ENCODE measurements at places on chromosomes 1 and 21.

GRCh38 chr1:2636733-2637132, 3.9 kb upstream of the MMEL1 start:
- DNase-seq: no peak

GRCh38 chr1:94296018-94296417, 58.6 kb upstream of the ARHGAP29 start:
- no peak for DNase-seq

DNA sequence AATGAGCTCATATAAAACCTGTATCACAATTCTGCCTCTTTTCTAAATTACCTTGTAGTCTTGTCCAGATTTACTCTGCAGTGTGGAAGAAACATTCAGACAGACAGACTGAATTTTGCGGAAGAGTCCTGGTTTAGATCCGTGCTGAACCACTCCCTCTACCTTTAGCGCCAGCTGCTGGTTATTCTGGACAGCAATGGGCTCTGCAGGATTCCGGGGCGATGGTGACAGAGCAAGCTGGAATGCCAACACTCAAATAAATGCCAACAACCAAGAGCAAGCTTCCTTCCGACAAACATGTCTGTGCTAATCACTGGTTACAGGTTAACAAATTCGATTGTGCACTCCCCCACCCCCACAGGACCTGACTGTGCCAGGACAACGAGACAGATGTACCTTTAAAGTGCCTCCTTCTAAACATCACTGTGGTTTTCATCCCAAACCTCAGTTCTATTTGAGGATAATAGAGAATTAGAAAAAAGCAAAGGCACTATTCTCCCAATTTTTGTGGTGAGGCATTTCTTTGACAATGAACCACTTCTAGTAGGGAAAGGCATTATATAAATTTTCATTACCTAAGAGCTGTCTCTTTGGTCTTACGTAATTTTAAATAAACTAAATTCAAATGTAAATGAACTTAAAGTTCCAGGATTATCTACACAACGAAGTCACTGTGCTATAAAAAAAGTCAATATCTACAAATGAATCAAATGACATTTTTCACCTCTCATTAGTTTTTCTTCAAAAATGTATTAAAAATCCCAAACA, 90.4 kb downstream of the INTS7 start:
- no peak for DNase-seq

- DNase-seq: no peak
Observed at GRCh38 chr1:81470275-81470674, 330.5 kb upstream of the ADGRL2 start.

GRCh38 chr1:28898405-28898881, 15.9 kb upstream of the EPB41 start:
- DNase-seq: no peak

- no peak for DNase-seq
Observed at GRCh38 chr1:162197615-162198421, 128.3 kb downstream of the NOS1AP start.

DNA sequence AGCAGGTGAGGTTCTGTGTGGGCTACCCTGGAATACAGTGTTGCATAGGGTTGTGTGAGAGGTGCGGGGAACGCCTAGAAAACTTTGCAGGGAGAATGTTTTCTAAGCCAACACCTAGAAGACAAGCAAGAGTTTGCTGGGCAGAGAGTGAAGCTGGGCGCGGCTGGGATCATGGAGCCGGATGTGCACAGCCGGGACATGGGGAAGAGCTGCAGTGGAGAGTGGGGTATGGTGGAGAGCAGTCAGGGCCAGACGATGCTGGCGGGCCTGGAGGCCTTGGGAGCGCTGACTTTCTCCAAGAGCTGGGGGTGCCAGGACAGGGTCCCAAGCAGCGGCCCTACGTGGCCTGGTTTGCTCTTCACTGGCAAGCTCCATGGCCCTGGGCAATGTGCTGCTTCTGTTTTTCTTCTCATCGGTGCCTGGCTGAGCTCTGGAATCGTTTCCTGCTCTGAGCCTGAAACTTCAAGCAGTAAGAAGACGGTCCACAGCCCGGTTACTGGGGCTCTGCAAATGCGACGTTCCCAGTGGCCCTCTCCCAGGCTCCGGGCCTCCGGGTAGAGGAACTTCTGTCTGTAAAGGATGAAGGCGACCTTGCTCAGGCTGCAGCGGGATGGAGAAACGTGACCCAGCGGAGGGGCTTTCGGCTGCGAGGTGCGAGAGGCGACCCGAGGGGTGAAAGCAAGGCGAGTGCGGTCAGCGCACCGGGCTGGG, 51.9 kb upstream of the CD34 start:
- DNase-seq: no peak

- DNase-seq: no peak
Observed at GRCh38 chr1:231395076-231395997, 26.8 kb downstream of the EGLN1 start.

DNA sequence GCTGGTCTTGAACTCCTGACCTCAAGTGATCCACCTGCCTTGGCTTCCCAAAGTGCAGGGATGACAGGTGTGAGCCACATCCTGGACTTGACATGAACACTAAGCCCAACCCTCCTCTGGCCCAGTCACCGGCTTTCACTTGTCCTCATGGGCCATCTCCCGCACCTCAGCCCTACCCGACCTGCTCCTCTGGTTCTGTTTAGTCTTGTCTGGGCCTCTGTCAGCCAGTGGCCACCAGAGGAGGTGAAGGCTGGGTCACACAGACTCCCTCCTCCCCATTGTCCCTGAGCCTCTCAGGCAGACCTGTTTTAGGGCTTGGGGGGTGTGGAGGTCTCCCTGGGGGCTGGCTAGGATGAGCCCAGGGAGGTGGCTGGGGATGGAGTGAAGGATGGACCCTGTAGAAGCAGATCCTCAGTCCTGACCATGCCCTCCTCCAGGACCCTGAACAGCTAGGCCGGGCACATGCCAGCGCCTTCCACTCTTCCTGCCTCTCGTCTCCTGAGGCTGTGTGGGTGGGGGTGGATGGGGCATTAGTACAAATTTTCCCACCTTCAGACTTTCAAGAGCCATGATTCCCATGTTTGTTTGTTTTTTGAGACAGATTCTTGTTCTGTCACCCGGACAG, 26.1 kb upstream of the UMODL1 start:
- no peak for DNase-seq

DNA sequence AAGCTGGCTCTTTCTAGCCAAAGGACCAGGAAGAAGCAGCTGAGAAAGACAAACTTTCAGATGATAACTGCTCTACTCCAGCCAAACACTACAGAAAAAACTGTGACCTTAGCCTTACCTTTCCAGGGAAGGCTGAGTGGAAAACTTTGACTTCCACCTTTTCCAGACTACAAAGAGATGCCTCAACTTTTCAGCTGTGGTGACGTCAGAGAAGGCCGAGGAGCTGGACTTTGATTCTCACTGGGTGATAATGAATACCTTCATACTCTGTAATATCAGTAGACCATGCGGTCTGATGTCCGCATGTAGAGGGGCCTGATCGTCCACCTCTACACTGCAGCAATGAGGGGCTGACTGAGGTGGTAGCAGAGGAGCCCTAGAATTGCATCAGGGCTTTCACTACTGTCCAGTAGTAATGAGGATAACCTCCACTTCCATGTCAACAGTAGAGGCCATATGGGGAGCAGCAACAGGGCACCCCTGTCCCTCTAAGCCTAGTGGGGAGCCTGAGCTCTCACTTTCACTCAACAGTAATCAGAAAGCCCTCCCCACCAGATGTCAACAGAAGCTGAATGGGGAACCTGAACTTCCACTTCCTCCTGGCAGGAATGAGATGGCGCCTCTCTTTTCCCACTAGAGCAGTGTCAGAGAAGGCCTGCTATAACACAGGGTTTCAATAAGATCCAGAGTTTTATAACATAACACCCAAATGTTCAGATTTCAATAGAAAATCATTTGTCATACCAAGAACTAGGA, 28.4 kb upstream of the PADI1 start:
- peak; percentile 1 for DNase-seq

DNA sequence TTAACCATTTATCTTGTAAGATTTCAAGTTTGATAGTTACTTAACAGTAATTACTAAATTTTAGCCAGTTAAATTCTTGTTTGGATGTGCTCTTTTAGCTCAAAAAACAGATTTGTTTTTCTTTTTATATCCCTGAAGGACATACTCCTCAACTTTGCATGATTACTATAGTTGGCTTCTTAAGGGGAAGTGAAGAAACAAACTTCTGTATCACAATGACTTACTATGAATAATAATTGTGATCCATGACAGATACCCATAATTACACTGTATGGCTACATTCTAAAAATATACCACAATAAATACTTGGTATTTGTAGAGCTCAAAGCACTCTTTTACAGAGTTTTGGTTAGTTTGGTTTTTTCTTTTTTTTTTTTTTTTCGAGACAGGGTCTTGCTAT, 55.8 kb downstream of the IARS2 start:
- no peak for DNase-seq

GRCh38 chr1:234772345-234773147, 162.6 kb upstream of the IRF2BP2 start:
- DNase-seq: peak; percentile 89

- no peak for DNase-seq
Observed at GRCh38 chr1:39352881-39353280, 138.6 kb upstream of the BMP8A start.

DNA sequence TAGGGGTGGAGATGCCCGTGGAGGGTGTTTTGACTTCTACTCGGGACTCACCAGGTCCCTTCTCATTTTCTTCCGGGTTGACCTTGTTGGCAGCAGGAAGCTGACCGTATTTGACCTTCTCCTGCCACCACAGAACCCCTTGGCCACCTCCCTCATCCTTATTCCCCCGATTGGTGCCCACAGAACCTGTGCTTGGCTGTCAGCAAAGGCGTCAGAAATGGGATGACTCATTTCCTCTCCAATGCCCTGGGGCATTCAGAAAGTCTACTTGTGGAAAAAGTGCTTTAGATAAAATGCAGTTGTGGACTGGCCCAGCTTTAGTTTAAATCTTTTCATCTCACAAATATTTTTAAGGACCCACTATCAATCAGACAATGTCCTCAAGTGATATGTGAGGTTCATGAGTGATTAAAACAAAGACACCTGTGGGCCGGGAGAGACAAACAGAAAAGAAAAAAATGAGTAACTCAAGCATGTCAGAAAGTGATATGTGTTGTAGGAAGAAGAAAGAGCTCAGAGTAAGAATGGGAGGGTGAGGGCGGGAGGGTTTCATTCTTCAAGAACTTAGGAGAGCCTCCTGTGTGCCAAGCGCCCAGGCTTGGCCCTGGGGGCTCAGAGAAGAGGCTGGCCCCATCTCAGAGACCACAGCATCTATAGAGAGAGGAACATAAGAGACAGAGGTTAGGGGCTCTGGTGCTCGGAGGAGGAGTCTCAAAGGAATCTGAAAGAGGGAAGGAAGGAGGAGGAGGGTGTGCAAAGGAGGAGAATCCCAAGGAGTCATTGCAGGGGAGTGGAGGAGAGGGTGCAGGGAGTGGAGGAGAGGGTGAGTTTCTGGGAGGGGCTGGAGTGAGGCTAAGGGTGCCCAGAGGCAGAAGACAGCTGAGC, 221.6 kb upstream of the VAMP3 start:
- no peak for DNase-seq

DNA sequence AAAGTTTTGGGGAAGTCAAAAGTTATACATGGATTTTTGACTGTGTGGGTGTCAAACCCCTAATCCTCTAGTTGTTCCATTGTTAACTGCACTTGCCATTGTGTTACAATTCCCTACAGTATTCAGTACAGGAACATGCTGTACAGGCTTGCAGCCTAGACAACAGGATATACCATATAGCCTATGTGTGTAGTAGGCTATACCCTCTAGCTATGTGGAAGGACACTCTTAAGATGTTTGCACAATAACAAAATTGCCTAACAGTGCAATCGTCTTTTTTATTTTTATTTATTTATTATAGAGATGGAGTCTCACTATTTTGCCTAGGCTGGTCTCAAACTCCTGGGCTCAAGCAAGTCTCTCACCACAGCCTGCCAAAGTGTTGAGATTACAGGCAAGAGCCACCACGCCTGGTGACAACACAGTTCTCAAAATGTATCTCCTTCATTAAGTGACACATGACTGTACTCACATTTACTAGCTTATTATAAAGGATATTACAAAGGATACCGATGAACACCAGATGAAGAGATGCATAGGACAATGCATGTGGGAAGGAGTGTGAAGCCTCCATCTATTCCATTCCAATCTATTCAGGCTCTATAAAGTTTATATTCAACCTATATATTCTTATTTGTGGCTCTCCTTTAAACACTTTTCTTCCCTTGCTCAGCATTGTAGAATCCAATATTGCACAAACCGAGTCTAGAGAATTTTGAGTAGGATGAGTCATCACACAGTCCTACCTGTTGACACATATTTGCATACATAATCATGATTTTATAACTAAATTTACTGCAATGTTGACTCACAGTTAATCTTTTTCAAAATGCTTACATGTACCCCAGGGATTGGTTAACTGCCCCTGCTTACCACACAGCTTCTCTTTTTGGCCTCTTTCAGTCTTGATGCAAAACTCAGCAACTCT, 28.4 kb upstream of the CEP350 start:
- no peak for DNase-seq

- DNase-seq: no peak
Observed at GRCh38 chr1:81287411-81288080, 513.2 kb upstream of the ADGRL2 start.

GRCh38 chr1:63877816-63878215, 104.0 kb downstream of the ROR1 start:
- DNase-seq: no peak

DNA sequence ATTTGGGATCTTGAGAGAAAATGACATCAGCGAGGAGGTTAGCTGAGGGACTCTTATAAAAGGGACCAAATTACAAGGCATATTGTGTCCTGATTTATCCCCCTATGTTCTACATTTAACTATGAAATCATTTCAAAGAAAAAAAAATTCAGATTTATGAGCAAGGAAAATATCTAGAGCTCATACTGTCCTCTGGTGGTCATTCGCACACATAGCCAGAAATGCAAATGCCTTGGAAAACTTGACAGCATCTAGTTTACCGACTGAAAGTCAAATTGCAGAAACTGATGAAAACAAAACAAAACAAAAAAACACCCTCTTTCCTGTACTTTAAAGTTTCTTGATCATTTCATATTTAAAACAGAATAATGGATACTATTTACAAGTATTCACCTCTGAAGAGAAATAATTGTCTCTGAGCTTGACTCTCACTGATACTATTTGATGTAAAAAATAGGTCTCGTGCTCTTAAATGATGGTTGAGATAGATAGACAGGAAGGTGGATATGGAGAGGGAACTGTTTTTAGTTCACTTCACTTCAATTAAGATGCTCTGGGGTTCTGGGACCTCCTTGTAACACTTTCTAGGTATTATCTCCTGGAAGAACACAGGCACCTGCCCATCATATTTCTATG, 253.8 kb downstream of the PCP4 start:
- no peak for DNase-seq

DNA sequence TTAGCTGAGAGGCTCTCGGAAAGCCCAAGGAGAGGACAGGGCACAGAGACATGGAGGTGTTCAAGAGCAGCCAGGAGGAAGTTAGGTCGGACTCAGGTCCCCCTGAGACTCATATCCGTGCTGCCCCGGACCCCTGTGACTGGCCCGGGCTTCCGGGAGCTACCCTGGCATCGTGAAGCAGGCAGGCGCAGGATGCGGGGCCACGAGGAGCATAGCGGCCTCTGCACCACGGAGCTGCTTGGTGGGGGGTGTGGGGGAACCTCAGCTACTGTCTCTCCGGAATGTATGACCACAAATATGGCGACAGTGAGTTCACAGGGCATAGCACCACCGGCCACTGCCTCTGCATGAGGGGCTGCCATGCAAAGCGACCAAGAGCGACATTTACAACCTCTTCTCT, 112.2 kb upstream of the GUCA2B start:
- DNase-seq: no peak

- DNase-seq: no peak
Observed at GRCh38 chr1:162456323-162456722, 41.3 kb upstream of the UHMK1 start.

- DNase-seq: no peak
Observed at GRCh38 chr1:147581459-147581858, 40.2 kb downstream of the BCL9 start.

All from GM13976 (cell line).